ENCODE measurements at places on chromosomes 2 and 18.

DNA sequence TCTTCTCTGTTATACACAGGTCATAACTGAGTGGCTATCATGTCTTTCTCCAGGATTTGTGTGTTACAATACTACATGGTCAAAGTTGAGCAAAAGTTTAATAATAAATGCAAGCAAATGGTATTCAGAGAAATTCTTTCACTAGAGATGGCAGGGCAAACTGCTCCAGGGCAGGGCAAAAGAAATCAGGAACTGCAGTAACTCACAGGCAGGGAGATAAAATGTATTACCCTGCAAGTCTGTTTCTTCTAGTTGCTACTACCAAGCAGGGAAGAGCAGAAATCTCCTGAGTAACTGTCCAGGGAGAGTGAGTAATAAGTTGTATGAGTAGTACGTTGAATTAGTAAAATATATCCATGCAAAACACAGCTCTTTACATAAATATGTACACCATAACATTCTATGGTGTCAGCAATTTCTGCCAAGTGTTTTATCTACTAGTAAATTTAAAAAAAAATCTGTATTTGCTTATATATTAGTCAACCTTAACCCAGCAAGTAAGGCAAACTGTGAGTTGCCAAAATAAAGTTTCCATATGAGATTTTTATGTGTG is 404.1 kb downstream of the ZEB2 start:
- no peak for DNase-seq

- DNase-seq = no peak
Observed at GRCh38 chr2:113842919-113843736, 46.8 kb upstream of the ACTR3 start.

- no peak for DNase-seq
Observed at GRCh38 chr2:20008703-20009102, 3.8 kb downstream of the MATN3 start.

DNA sequence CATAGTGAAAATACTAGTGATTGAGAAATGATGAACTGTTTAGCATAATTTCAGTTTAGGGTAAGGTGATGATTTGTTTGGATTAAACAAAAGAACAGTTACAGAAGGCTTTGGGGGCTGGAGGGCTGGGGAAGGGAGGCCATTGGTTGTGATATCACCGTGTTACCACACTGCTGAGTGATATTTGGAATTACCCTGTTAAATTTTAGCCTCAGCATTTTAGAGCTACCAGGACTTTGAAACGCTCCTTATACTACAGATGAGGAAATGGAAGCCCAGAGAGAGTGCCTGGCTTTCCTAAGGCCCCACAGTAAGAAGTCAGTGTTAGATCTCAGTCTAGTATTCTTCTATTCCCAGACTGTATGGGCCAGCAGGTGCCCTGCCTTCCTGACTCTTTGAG is 15.6 kb downstream of the ARHGEF33 start:
- no peak for DNase-seq

DNA sequence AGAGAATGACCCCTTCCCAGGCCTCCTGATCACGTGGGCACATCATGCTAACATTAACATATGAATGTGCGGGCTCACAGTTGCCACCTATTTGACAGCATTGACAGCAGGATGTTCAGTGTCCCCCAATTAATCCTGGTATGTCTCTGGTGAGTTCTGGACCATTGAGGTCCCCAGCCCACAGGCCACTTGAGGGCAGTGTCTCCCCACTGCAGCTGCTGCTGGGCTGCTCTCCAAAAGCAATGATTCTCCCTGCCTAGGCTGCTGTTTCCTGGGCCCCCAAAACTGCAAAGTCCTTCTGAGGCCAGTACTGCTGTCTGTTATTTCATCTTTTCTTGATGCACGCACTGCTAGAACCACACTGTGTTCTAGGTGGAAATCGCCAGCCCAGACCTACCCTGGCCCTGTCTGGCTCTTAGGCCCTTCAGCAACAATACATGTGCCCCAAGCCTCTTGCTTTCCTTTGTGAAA is 52.7 kb upstream of the MAPK4 start:
- peak; percentile 19 for DNase-seq

DNA sequence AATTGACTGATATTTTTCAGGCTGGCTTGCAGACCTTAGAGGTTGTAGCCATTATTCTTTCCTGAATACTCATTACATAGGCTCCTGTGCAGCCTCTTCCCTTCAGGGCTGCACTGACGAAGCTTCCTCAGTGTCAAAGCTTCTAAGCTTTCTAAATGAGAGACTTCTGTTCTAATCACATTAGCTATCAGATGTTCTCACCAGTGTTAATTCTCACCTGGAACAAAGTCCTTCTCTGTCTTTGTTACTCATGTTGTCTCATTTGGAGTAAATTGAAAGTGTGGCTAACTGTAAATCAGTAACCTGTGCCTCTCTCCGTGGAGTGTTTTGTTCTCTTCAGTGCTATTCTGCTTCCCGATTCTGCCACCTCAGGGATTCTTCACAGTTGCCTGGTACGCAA is 76.9 kb downstream of the MC4R start:
- DNase-seq = no peak

DNA sequence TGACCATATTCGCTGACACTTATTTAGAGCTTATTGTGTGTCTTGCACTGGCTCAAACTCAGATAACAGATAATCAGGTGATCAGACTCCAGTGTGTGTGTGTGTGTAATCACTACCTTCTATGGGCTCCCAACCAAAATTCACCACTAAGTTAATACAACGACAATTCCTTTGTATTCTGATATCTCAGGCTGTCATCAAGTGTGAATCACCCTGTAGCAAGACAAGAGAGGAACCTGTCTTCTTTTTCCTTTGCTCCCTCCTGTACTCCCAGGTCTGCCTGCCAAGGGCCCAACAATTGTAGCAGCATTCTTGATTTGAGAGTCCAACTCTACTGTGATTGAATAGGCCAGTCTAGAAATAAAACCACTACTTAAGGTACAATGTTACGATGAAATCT is 25.8 kb downstream of the ITGB6 start:
- no peak for DNase-seq

GRCh38 chr2:240637116-240637900 is 12.0 kb downstream of the GPR35 start:
- no peak for DNase-seq

- no peak for DNase-seq
Observed at GRCh38 chr18:21230436-21230835, 11.6 kb upstream of the GREB1L start.

DNA sequence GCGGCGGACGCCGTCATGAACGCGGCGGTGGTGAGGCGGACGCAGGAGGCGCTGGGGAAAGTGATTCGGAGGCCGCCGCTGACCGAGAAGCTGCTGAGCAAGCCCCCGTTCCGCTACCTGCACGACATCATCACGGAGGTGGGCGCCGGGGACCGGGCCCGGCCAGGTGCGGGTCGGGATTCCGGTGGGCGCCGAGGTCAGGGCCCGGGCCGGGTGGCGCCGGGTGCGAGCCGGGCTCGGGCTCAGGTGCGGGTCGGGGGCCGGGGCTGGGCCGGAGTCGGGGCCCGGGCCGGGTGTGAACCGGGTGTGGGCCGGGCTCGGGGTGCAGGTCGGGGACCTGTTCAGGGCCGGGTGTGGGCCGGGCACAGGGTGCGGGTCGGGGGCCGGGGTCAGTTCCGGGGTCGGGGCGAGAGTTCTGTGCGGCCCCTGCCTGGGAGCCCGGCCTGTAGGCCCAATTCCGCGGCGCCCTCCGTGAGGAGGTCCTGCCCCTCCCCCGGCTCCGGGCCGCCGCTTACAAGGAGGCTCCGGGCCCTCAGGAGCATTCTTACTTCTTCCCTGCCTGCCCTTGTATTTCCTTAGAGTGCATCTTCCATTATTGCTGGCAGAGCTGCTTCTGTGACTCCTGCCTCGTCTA is 447 bp downstream of the TRAF3IP1 start:
- DNase-seq = peak; percentile 13

GRCh38 chr2:8974016-8974415 is 29.5 kb downstream of the MBOAT2 start:
- DNase-seq = no peak

- DNase-seq = no peak
Observed at GRCh38 chr2:61340242-61340641, 130.6 kb downstream of the USP34 start.

DNA sequence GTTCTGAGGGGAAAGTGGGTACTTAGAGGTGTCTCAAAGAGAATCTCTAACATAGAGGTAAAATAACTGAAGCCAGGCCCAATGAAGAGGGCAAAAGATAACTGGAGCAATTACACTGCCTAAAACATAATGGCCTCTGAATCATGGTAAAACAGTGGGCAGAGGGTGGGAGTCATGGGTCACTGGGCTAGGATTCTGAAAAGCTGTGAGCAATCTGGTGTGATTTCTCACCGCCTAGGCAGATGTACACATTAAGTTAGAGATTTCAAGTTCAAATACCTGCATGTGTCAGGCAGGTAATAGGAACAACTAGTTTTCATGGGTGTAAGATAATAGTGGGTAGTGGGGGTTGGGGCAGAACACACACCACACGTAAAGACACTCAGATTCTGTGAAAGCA is 45.6 kb downstream of the INSIG2 start:
- no peak for DNase-seq
